ENCODE measurements at places on chromosomes 2 and 18.

GRCh38 chr2:20050104-20050645 lies 1.3 kb downstream of the LAPTM4A start:
- DNase-seq = peak; percentile 70

- DNase-seq = peak; percentile 78
Observed at GRCh38 chr2:64987001-64987955, 1.9 kb upstream of the SLC1A4 start.

DNA sequence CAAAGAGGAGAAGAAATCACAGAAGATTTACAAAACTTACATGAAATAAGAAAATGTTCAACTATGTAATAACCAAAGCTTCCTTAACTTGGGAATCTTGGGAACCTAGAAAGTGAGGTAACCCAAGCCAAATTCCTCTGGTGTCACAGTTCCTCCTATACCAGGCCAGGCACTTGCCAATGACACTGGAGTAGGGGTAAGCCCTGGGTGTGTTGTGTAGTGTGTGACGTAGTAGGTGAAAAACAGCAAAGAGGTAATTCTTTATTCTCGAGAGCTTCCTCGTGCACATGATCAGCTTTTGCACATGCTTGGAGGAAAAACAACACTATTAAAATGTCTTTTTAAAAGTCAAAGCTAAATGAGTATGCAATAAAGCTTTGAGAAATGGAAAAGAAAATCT lies 118.0 kb downstream of the METTL8 start:
- no peak for DNase-seq

DNA sequence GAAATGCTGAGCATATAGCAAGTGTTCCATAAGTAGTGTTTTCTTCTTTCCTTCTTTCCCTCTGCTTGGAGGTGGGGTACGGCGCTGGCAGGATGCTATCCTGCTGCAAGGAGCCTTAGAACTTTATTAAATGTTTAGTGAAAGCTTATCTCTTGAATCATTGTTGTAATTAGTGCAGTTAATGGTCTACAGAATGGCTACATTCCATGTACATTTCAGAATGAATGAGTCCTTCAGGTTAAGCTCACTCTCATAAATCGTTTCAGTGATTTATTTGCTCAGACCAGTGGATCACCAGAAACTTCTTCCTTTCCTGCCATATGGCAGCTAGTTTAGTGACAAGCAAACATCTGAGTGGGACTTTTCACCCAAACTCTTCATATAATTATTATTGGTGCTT lies 3.3 kb upstream of the YWHAQ start:
- no peak for DNase-seq

DNA sequence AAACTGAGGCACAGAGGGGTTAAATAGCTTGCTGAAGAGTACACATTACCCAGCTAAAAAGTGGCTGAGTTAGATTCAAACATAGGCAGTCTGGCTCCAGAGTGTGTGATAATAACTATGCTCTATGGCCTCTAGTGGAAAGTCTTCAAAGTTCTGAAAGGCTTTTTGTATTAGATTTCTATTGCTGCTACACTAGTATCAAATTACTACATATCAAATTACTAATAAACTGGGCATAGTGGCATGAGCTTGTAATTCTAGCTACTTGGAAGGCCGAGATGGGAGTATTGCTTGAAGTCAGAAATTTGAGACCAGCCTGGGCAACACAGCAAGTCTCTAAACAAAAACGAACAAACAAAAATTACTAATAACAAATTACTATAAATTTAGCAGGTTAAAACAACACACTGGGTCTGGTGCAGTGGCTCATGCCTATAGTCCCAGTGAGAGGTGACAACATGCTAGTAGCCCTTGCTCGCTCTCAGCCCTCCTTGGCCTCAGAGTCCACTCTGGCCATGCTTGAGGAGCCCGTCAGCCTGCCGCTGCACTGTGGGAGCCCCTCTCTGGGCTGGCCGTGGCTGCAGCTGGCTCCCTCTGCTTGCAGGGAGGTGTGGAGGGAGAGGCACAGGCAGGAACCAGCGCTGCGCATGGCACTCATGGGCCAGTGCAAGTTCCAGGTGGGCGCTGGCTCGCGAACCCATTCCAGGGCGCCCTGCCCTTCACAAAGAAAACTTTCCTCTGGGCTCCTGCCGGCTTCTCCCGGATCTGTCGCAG lies 38.2 kb upstream of the TWSG1 start:
- no peak for DNase-seq

- DNase-seq = no peak
Observed at GRCh38 chr2:72134408-72134996, 13.2 kb downstream of the CYP26B1 start.

DNA sequence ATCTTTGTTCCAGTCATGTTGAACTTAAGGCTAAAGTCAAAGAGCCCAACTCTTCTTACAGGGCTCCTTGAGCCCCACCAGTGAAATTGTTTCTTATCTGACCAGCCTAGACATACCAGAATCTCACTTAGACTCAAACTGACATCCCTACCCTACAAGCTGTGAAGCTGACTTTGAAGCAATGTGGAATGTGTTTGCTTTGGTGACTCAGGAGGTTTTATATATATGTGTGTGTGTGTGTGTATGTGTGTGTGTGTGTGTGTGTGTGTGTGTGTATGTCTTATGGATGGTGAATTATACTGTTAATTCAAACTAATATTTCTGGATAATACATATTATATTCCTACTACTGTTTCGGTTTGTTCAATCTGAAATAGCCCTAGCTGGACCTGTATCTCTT lies 67.3 kb downstream of the CAMKMT start:
- DNase-seq = no peak

DNA sequence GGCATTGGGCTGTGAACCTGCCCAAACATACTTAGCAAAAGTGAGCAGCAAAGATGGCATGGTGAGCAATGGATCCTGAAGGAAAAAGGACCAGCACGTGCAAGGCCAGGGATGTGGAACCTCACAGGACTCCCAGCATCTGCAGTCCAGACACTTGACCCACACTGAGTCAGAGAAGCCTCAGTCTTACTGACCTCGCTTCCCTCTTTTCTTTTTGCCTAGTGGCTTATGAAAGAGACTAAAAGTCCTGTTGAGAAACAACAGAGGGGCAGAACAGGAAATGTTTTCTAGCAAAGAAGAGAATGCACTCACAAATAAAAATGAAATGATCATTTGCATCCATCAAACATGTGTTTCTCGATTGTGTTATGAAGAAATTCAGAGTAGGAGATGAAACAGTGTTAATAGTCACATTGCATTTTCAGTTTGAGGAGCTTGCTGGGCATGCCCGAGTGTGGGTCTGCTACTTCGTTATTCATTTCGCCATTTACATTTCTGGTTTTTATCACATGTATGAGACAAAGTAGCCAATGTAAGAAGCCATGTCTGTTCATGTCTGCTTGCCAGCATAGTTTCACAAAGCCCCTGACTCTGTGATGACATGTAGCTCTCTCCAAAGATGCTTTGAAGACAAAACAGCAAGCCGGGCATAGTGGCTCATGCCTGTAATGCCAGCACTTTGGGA lies 118.4 kb downstream of the INO80D start:
- DNase-seq = no peak

DNA sequence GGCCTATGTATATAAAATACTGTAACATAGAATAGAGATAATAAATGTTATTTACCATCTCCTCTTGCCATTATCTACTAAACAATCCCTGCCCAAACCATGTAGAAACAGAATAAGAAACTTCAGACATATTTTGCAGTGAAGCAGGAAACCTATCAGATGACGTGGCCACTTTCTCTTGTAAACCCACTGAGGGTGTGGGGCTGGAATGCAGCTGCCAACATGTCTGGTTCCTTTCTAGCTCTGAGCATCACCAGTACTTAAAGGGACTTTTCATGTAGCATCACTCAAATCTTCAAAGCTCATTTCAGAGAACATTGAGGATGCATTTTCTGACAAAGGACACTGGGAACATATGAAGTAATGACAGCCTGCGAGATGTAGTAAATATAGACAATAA lies 251.8 kb downstream of the LPIN1 start:
- no peak for DNase-seq

DNA sequence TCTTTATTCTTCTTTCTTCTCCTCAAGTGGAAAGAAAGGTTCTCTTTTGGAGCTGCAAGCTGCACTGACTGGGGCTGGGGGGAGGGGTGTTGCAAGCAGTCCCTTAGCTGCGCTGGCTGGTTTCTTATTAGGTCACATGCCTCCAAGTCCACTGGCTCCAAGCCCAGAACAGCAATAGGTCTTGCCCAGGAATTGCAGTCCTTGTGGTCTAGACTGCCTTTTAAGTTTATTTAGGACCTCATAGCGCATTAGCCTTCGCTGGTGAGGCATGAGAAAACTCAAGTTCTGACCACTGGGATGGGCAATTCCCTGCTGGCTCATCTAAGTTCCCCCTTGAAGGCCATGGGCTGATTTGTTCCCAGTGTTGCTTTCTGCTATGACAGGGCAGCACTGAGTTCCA lies 138.6 kb upstream of the SCN7A start:
- peak; percentile 26 for DNase-seq

DNA sequence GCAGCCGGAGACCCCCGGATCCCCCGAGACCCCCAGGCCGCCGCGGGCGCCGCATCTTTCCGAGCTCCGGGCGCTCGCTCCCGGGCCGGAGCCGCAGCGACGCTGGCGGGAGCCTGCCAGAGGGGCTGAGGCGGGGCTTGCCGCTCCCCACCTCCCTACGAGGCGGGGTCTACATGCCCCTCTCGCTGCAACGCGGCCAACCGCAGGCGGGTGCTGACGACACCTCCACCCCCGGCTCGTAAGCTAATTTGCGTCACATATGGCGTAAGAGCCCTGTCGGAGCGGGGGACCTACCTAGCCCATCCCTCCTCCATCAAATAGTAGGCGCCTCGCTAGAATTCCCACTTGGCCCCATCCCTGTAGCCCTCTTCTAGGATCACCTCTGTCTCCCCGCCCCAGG lies at the start of gene PTPRN:
Gene PTPRN, minus strand, starts transcription at position 124 of the 400 bp plus-strand sequence. Its CDS starts 69 bp downstream, at position 55.
- DNase-seq = peak; percentile 94

DNA sequence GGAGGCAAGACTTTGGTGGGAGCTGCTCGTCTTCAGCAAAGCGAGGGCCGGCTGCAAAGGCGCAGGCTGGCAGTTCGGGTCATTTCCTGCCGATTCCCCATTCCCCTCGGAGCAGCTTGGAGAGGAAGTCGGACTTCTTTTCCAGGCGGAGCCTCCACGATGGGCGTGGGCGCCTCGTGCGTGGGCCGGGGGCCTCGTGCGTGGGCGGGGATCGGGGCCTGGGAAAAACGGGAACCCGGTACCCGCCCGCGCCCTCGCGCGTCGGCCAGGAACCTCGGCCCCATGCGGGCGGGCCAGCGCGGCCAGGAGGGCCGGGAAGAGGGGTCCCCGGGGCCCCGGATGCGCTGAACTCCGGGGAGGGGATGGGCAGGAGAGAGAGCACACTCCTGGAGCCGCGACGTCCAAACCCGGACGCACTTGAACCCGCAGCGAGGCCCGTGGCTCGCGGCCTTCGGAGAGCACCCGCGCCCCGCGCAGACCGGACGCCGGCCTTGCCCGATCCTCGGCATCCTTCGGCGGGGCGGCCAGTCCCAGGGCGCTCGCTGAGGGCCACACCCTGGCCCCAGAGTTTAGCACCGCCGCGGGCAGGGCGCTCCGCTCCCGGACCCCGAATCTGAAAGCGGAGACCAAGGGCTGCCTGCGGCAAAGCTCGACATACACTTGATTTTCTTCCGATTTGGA lies 368.4 kb downstream of the MTX2 start:
- DNase-seq = no peak

DNA sequence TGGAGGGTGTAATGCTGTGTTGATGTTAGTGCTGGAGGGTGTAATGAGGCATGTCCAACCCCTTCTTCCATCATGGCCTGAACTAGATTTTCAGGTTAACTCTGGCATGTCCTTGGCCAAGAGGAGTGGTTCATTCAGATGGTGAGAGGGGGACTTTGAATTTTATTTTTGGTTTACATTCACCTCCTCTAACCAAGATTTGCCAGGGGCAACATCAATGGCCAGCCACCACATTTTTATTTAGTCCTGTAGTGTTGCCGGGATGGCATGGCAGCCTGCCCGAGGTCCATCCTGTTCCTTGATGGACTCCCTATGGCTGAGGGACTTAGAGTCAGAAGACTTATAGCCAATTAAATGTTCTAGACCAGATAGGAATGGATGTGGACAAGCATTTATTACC lies 484.6 kb upstream of the HS6ST1 start:
- no peak for DNase-seq

DNA sequence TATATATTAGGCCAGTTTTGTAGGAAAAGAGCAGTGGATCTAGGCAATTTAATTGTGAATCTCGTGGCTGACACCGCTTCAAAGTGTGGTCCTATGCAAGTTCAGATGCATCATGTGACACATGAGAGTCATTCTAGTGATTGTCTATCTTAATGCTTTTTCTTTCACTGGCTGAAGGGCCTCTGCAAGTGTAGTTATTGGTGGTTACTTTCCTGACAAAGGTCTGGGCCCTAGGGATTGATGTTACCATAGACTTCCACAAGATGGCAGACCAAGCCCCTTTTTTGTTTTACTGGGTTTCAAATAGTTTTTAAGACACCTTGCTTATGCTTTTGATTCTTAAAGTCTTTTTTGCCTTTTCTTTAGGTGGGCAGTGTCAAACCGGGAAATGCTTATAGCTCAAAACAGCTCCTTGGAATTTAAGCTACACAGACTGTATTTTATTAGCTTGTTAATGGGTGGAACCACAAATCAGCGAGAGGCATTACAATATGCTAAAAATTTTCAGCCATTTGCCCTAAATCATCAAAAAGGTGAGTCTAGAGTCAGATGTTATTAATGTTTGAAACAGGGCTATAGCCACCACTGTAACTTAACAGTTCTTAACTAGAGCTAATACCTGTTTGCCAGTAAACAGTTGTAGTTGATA lies 25.9 kb downstream of the CD8A start:
- peak; percentile 80 for DNase-seq

- no peak for DNase-seq
Observed at GRCh38 chr2:241295326-241296095, 20.0 kb downstream of the HDLBP start.

DNA sequence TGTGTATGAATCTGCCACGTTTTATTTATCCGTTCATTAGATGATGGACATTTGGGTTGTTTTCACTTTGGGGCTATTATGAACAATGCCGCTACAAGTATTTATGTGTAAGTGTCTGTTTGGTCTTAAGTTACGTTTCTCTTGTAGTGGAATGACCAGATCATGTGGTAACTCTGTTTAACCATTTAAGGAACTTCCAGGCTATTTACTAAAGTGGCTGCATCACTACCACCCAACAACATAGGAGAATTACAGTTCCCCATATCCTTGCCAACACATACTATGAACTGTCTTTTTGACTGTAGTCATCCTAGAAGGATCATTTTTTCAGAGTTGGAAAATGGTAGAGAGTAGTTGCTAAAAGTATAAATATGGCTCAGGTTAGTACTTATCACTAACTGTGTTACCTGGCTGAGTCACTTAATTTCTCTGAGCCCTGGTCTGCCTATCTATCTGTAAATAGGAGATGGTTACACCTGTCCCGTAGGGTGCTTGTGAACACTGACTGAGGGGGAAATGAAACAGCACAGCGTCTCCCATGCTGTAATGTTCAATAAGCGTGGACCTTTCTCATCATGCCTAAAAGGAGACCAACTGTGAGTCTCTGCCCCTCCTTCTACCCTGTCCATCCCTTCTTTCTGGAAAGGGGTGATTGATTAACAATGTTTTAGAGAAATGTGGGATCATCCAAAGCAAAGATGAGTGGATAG lies 103.1 kb downstream of the SH3RF3 start:
- no peak for DNase-seq

GRCh38 chr2:240948905-240949790 lies 43.0 kb downstream of the CROCC2 start:
- DNase-seq = no peak

- peak; percentile 63 for DNase-seq
Observed at GRCh38 chr2:143513081-143513480, 383.9 kb downstream of the ARHGAP15 start.

GRCh38 chr2:106038601-106039375 lies 155.3 kb downstream of the UXS1 start:
- DNase-seq = peak; percentile 72

Data from brain (organoid and tissue), 16 donors.